ENCODE measurements at places on chromosomes 6 and 20.

DNA sequence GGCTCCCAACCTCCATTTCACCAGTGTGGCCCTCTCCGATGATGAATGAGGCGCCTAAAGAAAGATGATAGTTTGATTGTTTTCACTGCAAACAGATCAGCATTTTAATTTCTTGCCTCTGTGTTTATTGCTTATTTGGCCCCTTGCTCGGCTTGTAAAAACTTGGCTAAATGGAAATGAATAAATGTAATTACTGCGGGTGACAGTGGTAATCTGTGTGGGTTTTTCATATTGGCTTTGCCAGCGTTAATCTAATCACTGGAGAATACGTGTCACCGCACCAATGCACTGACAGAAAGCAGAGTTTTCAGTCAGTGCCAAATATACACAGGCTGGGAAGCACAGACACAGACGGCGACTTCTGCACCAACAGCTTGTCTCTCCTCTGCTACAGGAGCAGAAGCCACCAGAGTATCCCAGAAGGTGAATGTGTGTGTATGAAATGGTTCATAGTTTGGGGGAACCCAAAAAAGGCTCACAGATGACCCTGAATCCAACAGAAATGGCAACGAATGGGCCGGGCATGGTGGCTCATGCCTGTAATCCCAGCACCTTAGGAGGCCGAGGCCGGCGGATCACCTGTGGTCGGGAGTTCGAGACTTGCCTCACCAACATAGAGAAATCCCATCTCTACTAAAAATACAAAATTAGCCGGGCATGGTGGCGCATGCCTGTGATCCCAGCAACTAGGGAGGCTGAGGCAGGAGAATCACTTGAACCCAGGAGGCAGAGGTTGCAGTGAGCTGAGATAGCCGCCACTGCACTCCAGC is 534.0 kb downstream of the PKHD1 start:
- DNase-seq, result no peak

- DNase-seq, result no peak
Observed at GRCh38 chr20:23048283-23049200, 930 bp downstream of the THBD start.

GRCh38 chr6:53048431-53049195 is 16.6 kb upstream of the FBXO9 start:
- DNase-seq, result no peak

DNA sequence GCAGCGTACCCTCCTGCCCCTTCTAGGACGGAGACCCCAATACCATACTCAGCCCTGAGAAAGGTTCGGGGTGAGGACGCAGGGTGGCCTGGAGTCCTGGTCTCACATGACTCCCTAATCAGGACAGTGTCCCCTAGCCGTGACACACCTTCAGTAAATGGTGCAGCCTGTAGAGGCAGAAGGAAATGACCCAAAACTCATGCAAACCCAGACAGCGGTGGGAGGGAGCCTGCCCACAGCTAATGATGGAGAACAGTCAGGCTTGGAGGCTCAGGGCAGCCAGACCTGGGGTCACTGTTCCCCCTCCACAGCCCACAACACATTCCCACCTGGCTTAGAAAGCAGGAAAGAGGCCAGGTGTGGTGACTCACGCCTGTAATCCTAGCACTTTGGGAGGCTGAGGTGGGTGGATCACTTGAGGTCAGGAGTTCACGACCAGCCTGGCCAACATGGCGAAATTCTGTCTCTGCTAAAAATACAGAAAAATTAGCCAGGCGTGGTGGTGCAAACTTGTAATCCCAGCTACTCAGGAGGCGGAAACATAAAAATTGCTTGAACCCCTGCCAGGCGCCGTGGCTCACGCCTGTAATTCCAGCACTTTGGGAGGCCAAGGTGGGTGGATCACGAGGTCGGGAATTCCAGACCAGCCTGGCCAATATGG is 8.8 kb upstream of the HMGA1 start:
- no peak for DNase-seq

DNA sequence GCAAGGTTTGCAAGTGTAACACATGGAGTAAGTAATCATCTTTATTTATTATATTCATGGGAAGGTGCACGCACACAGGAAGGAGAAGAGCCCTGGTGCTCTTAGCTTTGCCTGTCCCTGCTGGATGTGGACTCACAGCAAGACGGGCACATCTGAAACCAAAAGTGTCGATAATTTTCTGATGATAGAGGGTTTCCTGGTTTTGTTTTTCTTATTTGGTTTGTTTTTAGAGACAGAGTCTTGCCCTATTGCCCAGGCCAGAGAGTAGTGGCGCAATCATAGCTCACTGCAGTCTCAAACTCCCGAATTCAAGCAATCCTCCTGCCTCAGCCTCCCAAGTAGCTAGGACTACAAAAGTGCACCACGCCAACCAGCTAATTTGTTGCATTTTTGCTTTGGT is 7.8 kb upstream of the KHDC1L start:
- DNase-seq, result no peak

DNA sequence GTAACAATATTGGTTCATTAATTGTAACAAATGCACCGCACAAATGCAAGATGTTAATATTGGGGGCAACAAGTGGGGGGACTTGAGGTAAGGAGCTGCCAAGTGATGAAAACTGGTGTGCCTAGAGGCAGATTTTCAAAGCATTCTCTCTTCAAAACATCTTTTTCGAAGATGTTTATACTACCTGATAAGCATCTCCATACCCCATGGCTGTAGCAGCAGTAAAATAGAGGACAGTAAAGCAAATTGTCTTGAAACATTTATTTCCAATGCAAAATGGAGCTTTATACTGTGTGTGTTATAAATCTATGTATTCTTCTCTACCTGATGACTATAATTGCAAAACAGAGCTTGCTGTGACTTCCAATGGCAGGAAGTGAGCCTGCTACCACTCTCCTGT is 42.5 kb downstream of the MYLIP start:
- DNase-seq, result no peak

DNA sequence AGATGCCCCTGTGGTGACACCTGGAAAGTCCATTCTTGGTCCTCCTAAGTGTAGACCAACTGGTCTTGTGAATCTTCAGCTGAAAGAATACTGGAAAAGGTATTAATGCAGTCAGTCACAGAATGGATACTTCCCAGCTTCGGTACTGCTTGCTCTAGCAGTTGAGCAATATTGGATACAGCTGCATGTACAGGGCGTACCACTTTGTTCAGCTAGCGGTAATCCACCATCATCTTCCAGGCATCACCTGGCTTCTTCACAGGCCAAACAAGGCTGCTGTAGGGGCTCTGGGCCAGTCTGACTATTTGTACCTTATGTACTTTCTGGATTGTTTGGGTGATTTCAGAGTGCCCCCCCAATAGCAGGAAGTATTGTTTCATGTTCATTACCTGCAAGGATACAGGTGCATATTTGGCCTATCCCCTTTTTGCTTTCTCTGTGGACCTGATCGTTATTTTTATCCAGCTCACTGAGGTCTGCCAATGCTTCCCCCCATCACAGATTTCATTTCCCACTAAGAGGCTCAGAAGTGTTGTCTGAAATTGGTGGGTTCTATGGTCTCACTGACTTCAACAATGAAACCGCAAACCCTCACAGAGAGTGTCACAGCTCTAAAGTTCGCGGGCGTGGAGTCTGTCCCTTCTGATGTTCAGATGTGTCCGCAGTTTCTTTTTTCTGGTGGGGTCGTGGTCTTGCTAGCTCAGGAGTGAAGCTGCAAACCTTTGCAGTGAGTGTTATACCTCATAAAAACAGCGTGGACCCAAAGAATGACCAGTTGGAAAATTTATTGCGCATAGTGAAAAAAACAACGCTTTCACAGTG is 52.2 kb downstream of the TRIM27 start:
- no peak for DNase-seq

GRCh38 chr6:100346203-100346602 is 118.5 kb downstream of the SIM1 start:
- DNase-seq, result no peak

- DNase-seq, result no peak
Observed at GRCh38 chr6:68728159-68728979, 93.3 kb downstream of the ADGRB3 start.
